ENCODE measurements at places on chromosomes 2 and 18.

GRCh38 chr2:101731221-101732054, 33.9 kb downstream of the MAP4K4 start:
- no peak for DNase-seq

DNA sequence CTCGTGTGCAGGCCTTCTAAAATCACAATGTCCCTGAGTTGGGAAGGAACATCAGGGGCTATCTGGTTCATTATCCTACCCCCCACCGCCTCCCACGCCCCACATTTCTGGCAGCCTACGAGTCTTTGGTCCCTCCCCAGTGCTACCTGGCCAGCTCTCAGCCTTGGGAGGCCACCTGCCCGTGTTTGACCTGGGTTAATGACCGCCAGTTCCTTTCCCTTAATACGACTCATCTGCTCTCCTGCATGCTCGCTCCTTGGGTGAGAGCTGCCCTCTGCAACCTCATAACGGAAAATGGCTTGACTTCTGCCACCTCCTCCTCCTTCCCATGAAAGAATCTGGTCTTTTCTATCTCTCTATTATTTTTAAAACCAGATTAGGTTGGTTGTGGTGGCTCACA, 112.5 kb downstream of the NEDD4L start:
- no peak for DNase-seq

DNA sequence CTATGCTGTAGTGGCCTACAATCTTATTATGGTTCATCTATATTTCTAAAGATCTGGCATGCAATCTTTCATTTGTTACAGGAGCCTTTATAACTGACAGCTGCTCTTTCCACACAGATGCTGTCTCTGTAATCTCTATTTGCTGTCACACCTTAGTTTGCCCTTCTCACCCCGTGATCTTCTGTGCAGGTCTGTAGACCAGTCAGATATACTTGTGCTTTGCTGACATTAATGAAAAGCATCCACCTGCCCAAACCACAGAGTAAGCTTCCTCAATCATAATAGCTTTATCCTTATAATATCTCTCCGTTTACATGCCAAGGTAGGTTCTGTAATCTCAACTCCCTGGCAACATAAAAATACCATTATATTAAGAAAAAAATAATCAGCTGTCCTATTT, 122.4 kb downstream of the GRB14 start:
- DNase-seq = no peak

DNA sequence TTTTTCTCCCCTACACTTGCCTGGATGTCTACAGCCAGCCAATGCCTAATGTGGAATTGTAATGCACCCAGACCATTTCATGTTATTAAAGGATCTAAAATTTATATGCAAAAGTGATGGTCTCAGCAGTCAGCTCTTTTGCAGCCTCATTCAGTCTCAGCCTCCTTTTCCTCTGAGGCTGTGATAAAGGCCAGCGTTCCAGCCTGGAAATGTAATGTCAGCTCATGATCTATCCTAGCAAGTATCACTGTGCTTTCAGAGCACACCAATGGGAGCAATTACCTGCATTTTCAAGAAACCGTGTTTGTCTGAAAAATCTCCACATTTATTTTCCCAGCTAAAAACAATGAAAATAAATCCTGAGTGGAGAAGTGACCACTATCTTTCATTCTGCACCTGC, 274.6 kb downstream of the CDH20 start:
- DNase-seq = no peak

- no peak for DNase-seq
These were observed 413.3 kb downstream of the BCL11A start for GRCh38 chr2:60140185-60140584.

DNA sequence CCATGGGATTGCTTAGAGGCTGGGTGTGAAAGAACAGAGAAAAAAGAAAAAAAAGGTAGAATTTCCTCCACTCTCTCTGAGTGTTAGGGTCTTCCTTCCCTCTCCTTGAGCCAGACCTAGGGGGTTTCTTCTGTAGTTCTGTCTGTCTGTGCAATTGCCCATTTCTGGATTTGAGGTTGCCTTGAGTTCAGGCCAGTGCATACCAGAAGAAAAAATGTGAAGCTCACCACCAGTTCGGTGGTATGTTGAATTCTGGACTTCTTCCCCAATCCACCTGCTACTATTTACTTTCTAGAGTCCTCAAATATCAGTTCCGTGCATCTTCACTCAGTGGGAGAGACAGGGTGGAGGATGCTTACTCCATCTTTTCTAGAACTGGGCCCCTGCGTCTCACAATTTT, 15.3 kb upstream of the SELENOI start:
- no peak for DNase-seq

DNA sequence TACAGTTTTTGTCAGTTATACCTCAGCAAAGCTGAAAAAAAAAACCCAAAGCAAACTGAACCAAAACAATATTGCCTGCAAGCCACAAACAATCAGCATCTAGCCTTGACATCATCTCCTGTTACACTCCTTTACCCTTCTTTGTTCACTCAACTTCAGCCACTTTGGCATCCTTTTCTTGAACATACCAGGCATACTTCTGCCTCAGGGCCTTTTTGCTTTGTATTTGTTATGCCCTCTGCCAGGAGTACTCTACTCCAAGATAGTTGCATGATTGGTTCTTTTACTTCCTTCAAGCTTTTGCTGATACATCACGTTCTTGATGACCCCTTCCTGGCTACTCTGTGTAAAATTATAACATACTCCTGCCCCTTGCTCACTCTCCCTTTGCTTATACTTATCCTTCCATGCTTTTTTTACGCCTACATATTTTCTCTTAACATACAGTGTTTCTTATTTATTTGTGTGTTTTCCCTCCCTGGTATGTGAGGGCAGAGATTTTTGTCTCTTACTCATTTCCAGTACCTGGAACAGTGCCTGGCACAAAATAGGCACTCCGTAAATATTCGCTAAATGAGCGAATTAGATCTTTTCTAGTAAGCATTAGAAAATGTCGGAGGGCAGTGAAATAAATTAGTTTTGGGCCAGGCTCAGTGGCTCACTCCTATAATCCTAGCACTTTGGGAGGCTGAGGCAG, 12.7 kb downstream of the ABI2 start:
- no peak for DNase-seq

DNA sequence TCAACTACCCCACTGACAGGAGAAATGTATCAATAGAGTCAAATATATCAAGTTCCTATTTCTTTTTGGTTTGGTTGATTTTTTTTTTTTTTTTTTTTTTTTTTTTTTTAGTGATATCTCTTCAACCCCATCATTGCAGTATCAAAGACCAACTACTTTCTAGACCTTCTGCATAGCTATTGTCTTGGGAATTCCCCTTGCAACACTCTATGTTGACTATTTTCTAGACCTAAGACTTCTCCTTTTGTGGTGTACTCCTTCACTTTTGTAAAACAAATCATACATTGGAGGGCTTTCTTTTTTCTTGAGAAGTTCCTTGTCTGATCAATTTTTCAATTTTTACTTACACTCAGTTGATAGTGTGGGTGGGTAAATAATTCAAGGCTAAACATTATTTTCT, 46.5 kb upstream of the NR4A2 start:
- no peak for DNase-seq

DNA sequence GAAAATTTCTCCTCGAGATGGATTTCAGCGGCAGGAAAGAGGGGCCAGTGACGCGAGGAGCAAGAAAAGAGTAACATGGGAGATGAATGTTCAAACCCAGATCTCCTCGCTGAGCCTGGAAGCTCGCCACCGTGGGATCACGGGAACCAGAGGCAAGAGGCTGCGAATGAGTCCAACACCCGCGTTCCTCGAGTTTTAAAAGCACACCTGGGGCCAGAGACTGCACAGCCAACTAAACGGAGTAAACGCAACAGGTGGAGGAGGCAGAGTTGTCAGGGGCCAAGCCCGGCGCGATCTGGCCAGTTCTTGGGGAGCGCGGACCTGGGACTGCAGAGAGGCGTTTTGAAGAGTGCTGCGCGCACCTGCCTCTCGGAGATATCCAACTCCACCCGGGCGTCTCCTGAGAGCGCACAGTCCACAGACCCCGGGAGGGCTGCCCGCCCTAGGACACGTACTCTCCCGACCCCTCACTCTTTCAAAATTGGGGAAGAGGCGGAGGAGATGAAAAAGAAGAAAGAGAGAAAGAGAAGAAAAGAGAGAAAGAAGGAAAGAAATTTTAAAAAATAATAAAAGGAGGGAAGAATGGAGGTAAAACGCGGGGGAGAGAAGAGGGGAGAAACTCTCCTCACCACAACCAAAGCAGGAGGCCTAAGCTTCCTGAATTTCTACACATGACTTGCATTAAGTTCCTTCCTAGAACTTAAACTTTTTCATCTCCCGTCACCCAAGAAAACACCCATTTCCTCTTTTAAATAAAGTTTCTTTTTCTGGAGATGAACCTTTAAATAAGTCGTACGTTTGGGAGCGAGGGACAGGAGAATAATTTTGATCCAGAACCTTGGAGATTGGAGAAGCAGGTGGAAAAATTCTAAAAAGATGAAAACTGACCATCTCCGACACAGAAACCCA, 5.3 kb upstream of the PAX3 start:
- DNase-seq = no peak

DNA sequence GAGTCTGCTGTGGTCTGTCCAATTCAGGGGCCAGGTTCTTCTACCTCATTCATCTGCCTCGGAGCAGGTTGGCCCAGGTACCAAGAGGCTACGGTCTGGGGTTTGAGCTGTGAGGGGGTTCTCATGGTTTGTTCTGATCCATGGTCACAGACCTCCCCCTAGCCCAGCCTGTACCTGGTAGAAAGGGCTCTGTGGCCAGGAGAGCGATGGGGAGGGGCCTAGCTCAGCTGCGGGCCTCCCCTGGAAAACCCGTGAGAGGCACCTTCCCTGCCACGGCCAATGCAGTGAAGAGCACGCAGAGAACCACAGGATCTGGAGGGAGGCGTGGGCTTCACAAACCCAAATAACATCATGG, 19.6 kb upstream of the ALLC start:
- no peak for DNase-seq

- no peak for DNase-seq
These were observed 24.7 kb downstream of the ST8SIA5 start for GRCh38 chr18:46732201-46732600.

DNA sequence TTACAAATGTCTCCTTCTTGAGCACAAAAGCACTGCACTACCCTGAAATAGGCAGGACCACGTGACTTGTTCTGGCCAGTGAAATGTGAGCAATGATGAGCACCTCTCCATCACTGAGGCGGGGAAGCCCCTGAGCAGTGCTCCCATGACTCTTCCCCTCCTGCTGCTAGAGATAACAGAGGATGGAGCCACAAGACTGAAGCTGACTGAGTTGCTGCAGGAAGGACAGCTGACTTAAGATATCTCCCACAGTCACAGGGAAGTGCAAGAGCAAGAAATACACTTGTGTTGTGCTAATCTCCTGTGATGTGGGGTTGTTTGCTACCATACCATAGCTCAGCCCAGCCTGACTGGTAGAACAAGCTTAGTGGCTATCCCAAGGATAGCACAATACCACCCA, 38.7 kb downstream of the STK39 start:
- no peak for DNase-seq

DNA sequence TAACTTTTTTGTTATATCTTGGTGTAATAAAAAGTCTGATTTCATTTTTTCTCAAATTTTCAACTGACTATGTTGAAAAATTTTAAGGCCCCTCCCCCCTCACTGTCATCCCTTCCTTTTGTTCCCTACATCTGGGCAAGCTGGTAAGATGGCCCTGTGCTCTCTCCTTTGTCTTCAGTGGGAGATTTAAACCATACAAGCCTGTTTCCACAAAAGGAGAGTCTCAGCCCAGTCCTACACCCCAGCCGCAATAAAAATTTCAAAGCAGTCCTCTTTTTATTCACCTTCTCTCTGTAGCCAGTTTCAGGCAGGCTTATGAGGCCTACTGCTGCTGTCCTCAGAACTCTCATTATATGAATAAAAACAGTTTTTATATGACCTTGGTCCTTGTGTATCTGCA, 630.5 kb downstream of the CBLN2 start:
- DNase-seq = no peak

DNA sequence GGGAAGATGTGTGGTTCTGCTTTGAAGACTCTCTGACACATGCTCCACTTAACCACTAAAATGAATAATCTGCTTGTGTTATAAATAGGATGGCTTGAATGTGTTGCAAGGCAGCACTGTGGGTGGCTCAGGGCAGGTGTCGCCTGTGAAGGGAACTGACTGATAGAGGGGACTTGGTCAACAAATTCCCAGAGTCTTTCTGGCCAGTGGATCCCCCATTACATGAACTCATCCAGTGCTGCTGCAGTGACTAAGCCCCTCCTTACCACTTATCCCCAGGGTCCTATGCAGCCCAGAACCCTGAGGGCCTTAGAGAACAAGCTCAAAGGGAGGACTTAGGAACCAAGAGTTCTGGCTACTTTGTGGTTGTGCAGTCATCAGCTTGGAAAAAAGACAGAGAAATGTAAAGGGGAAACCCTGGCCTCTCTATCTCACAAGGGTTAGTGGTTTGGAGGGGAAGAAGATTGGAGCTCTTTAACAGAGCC, 226.2 kb upstream of the TNP1 start:
- no peak for DNase-seq

- DNase-seq = no peak
These were observed 118.4 kb upstream of the NOSTRIN start for GRCh38 chr2:168683996-168684395.
